ENCODE measurements at places on chromosomes 7 and 10. TPM values are rescaled to one million over a fixed set of nuclear protein-coding genes. Genes with fewer than 3 reads are reported as not detected.

GNG11 gene
- total RNA-seq, result not detected

LLCFC1 gene
- total RNA-seq, result not detected

SYT15B gene
- 0.12 TPM for total RNA-seq

GRCh38 chr7:47179812-47180515 is 401.9 kb downstream of the TNS3 start:
- DNase-seq, result peak; percentile 38
- no peaks in the 10 kb centered on the region for H3K4me1 ChIP-seq
- no peak overlapping the region for H3K4me3 ChIP-seq
- peaks cover 5% of the 10 kb centered on the region for H3K27me3 ChIP-seq

GRCh38 chr10:132232023-132232951 is 45.5 kb downstream of the DPYSL4 start:
- no peaks in the 10 kb centered on the region for H3K36me3 ChIP-seq
- peaks cover 34% of the 10 kb centered on the region for H3K4me1 ChIP-seq
- DNase-seq, result peak; percentile 70

- no peak for DNase-seq
- no peak overlapping the region for H3K27ac ChIP-seq
- no peaks in the 10 kb centered on the region for H3K36me3 ChIP-seq
- no peaks in the 10 kb centered on the region for H3K4me1 ChIP-seq
Observed at GRCh38 chr7:5613607-5614006, 167.9 kb downstream of the RNF216 start.

- H3K27ac ChIP-seq, result no peak overlapping the region
- H3K4me3 ChIP-seq, result no peak overlapping the region
- H3K4me1 ChIP-seq, result peaks cover 2% of the 10 kb centered on the region
- peak; percentile 44 for DNase-seq
- no peaks in the 10 kb centered on the region for H3K36me3 ChIP-seq
Observed at GRCh38 chr10:117663750-117664149, 121.2 kb downstream of the EMX2 start.

GRCh38 chr10:91206427-91206826 is 14.0 kb upstream of the PCGF5 start:
- peak overlapping the region; percentile 51 for H3K27ac ChIP-seq
- H3K36me3 ChIP-seq, result peaks cover 4% of the 10 kb centered on the region
- H3K4me1 ChIP-seq, result peaks cover 82% of the 10 kb centered on the region
- H3K27me3 ChIP-seq, result no peaks in the 10 kb centered on the region
- no peak overlapping the region for H3K4me3 ChIP-seq

DNA sequence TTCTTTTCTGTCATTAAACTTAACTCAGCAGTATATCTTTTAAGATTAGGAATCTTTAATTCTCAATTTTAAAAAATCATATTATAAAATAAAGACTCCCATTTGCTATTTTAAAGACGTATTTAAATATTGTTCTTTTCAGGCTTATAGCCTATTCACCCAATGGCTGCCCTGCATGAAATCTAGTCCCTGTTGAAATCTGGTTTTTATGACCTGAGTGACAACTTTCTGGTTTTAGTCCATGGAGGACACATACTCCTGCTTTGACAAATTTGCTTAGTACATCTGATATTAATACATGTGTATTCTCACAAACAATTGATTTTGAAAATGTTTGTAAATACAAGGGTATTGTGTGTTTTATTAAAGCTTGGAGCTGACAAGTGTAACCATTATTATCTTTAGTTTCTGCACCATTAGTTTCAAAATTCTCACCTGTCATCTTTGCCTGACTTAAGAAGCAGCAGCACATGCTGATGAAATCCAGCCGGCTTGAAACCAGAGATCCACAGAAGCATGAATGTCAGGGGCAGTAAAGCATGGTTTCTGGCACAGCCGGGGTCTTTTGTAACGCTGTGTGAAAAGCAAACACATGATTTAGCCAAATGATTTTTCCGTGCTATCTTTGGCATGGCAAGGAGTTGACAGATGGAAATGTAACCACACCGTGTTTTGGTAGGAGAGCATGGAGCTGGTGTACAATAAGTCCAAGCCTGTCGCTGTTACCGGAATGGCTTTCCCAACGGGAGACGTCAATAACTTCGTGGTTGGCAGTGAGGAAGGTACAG is 262.8 kb downstream of the DYNC1I1 start:
- H3K4me3 ChIP-seq, result no peak overlapping the region
- no peaks in the 10 kb centered on the region for H3K36me3 ChIP-seq
- no peak overlapping the region for H3K27ac ChIP-seq
- no peak for DNase-seq
- peaks cover 7% of the 10 kb centered on the region for H3K27me3 ChIP-seq

DNA sequence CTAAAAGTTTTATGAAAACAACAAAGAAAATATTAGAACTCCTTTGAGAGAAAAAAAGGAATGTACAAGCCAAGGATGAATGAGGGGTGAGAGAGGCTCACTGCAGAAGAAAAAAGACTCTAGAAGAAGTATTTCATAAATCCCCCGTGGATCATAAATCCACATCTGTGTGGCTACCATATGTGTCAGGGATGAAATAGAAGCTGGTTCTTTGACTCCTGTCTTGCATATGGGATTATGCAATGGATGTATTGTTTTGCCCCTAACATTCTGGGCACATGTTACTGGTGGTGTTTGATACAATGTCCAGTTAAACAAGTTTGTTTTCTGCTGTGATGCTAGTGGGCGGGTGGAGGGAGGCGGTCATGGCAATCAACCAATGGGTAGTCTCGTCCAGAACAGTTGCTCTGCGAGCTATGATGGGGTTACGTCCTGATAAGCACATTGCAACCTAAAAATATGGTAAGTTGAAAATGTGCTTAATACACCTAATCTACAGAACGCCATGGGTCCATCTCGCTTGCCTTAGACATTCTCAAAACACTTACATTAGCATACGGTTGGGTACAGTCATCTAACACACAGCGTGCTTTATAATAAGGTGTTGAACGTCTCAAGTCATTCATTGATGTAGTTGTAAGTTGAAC is 34.1 kb upstream of the PITRM1 start:
- H3K4me1 ChIP-seq, result peaks cover 5% of the 10 kb centered on the region
- no peaks in the 10 kb centered on the region for H3K36me3 ChIP-seq
- peaks cover 56% of the 10 kb centered on the region for H3K27me3 ChIP-seq
- DNase-seq, result no peak

DNA sequence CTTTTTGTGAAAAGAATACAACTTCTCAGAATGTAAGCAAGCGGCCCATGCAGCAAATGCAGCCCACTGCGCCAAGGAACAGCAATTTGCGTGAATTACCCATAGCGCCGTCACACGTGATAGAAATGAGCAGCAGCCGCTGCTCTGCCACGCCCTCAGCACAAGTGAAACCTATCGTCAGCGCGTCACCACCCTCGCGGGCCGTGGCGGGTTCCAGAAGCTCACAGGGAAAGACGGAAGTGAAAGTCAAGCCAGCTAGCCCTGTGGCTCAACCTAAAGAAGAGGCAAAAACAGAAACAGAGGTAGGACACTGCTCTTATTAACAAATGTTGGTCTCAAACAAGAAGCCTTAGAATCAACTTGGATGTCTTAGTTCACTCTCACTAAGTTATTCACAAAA is 70.5 kb downstream of the SHH start:
- H3K27me3 ChIP-seq, result no peaks in the 10 kb centered on the region
- no peak overlapping the region for H3K4me3 ChIP-seq
- peaks cover 75% of the 10 kb centered on the region for H3K36me3 ChIP-seq
- DNase-seq, result peak; percentile 44
- peaks cover 68% of the 10 kb centered on the region for H3K4me1 ChIP-seq

- no peak for DNase-seq
- H3K36me3 ChIP-seq, result no peaks in the 10 kb centered on the region
- no peak overlapping the region for H3K27ac ChIP-seq
- peaks cover 3% of the 10 kb centered on the region for H3K27me3 ChIP-seq
- H3K4me3 ChIP-seq, result no peak overlapping the region
- H3K4me1 ChIP-seq, result no peaks in the 10 kb centered on the region
Observed at GRCh38 chr10:60842694-60843093, 64.4 kb downstream of the CDK1 start.

DNA sequence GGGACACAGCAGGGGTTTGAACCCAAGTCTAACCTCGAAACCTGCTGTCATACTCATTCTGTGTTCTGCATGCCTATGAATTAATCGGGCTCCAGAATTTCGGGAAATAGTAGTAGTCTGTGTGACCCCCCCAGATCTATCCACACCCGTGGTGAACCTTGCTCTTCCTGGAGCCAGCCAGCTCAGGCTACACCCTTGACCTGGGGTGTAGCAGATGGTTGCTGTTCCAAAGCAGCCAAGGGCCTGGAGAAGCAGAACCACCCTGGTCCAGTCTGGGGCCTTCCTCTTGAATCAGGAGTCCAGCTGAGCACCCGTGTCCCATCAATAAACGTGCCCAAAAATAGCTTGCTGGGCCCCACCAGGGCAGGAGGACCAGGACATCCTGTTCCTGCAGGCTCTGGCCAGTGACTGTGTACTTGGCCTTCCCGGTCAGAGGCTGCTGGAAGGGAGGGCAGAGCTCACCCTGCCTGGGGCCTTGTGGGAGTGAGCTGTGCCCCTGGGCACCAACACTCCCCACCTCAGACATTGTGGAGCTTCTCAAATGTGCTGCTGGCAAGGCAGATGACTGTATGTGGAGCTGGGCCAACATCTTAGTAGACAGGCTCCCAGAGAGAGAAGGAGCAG is 101.2 kb upstream of the ZNF716 start:
- no peaks in the 10 kb centered on the region for H3K4me1 ChIP-seq
- H3K27me3 ChIP-seq, result no peaks in the 10 kb centered on the region
- no peak overlapping the region for H3K4me3 ChIP-seq
- peaks cover 1% of the 10 kb centered on the region for H3K36me3 ChIP-seq
- H3K27ac ChIP-seq, result no peak overlapping the region

DNA sequence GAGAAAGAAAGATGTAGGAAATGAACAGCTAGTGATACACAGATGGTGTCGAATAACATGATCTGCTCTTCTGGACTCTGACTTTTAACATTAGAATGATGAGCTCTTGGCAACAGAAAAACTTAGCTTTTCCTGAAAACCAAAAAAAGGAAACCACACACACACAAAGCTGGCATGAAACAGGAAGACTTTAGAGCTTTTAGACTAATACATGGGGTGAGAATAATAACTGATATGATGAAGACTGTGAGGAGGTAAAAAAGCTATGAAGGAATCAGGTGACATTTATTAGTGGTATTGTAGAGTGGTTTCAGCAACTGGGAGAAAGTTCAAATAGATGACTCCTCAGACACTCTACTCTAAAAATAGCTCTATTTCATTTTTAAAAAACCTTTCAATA is 491.9 kb downstream of the PARD3 start:
- no peak overlapping the region for H3K4me3 ChIP-seq
- DNase-seq, result no peak
- no peaks in the 10 kb centered on the region for H3K36me3 ChIP-seq
- no peak overlapping the region for H3K27ac ChIP-seq
- H3K4me1 ChIP-seq, result no peaks in the 10 kb centered on the region
- no peaks in the 10 kb centered on the region for H3K27me3 ChIP-seq

DNA sequence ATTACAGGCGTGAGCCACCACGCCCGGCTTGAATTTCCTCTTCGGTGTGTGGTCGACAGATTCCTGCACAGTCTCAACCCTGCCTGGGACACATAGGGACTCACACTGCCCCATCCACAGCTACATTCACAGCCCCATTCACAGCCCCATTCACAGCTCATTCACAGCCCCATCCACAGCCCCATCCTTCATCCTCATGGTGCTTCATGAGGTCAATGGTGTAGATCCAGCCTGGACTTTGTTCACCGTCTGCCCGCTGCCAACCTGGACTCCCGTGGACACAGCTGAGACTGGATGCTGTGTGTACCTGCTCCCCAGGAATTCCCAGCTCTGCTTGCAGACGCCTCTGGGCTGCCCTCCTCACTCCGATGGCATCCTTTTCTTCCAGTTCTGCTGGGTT is 5.2 kb downstream of the IDI2 start:
- DNase-seq, result no peak
- H3K36me3 ChIP-seq, result peaks cover 51% of the 10 kb centered on the region
- no peak overlapping the region for H3K4me3 ChIP-seq
- H3K4me1 ChIP-seq, result no peaks in the 10 kb centered on the region
- no peaks in the 10 kb centered on the region for H3K27me3 ChIP-seq

GRCh38 chr10:84818961-84819360 is 490.6 kb downstream of the CCSER2 start:
- H3K4me3 ChIP-seq, result no peak overlapping the region
- no peaks in the 10 kb centered on the region for H3K36me3 ChIP-seq
- peaks cover 4% of the 10 kb centered on the region for H3K27me3 ChIP-seq
- DNase-seq, result no peak

DNA sequence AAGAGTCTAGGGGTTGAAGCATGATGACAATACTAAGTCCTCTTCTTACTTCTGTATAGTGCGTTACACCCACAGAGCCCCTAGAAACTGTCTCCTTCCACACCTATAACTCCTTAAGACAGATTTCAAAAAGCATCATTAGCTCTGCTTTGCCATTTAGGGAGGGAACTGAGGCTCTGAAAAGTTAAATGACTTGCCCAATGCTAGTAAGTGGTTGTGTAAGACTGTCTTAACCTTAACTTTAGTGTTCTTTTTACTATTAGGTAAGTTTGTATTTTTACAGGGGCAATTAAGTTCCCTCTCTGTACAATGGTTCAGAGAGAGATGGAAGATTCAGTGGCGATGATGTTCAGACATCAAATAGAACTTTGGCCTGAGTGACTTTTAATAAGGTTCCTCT is 72.7 kb upstream of the ASAH2 start:
- H3K27ac ChIP-seq, result no peak overlapping the region
- peaks cover 7% of the 10 kb centered on the region for H3K36me3 ChIP-seq
- no peak overlapping the region for H3K4me3 ChIP-seq
- DNase-seq, result no peak

DNA sequence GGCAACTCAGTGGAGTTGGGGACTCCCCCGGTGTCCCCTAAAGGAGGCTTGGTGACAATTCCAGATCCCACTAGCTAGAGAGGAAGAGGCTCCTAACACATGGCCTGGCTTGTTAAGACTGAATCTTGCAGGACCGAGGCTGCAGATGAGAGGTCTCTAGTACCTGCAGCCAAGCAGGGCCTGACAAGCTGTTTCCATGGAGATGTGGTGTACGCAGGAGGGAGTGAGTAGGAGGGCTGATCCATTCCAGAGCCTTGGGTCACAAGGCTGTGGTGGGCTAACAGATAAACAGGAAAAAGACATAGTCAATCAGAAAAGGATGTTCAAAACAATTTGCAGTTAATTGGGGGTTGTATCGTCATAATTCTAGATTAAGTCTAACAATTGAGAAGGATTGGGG is 77.3 kb upstream of the MKLN1 start:
- peaks cover 11% of the 10 kb centered on the region for H3K27me3 ChIP-seq
- no peak overlapping the region for H3K4me3 ChIP-seq
- no peak for DNase-seq
- no peak overlapping the region for H3K27ac ChIP-seq

GRCh38 chr7:99489235-99489634 is 10.8 kb downstream of the ZNF394 start:
- peaks cover 52% of the 10 kb centered on the region for H3K36me3 ChIP-seq
- H3K4me3 ChIP-seq, result no peak overlapping the region
- H3K4me1 ChIP-seq, result no peaks in the 10 kb centered on the region
- no peak overlapping the region for H3K27ac ChIP-seq

- no peak overlapping the region for H3K4me3 ChIP-seq
- H3K4me1 ChIP-seq, result peaks cover 29% of the 10 kb centered on the region
- H3K27ac ChIP-seq, result no peak overlapping the region
- peak; percentile 29 for DNase-seq
- H3K36me3 ChIP-seq, result no peaks in the 10 kb centered on the region
Observed at GRCh38 chr7:157016024-157016351, 5.5 kb upstream of the MNX1 start.
